ENCODE measurements at places on chromosomes 4 and X.

DNA sequence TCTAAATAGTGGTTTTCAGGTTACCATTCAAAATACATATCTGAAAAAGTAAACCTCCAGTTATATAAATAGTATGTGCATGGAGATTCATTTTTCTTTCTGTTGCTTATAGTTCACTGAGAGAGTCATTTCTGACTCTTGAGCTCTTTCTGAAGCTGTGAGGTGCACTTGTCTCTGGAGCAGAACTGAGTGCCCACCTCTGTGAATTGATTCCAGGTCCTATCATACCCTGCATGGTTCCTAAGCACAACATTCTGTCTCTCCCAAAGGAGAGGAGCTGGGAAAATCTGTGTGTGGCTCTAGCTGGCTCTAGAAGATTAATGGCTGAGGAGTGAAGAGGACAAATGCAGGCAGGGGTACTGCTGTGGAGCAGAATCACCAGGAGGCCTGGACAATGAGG lies 161.6 kb upstream of the HCCS start:
- DNase-seq = no peak

- no peak for DNase-seq
Observed at GRCh38 chr4:24805067-24805466, 9.7 kb downstream of the SOD3 start.

- DNase-seq = no peak
Observed at GRCh38 chr4:62275470-62275869, 1075.3 kb downstream of the ADGRL3 start.

DNA sequence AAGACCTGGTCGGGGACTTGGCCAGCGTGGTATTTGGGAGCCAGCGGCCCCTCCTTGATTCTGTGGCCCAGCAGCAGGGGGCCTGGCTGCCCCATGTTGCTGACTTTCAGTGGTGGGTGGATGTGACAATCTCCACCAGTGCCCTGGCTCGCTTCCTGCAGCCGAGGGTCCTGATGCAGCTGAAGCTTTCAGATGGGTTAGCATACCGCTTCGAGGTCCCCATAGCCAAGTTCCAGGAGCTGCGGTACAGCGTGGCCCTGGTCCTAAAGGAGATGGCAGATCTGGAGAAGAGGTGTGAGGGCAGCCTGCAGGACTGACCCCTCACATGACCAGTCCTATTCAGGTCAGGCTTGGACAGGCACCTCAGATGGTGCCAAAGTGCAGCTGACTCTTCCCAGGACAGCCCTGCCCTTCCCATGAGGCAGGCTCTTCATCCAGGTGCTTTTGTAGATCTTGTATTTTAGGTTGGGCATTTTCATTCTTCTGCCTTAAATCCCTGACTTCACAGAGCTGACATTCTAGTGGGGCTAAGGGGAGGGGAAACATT lies 15.1 kb downstream of the LNX1 start:
- no peak for DNase-seq

DNA sequence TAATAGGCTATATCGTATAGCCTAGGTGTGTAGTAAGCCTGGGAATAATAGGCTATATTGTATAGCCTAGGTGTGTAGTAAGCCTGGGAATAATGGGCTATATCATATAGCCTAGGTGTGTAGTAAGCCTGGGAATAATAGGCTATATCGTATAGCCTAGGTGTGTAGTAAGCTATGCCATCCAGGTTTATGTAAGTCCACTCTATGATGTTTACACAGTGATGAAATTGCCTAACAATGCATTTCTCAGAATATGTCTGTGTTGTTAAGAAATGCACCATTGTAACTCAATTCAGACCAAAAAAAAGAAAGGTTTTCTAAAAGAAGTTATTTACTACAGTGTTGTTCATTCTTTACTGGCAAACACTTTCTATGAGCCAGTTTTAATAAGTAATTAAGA lies 1387.2 kb downstream of the STIM2 start:
- no peak for DNase-seq

DNA sequence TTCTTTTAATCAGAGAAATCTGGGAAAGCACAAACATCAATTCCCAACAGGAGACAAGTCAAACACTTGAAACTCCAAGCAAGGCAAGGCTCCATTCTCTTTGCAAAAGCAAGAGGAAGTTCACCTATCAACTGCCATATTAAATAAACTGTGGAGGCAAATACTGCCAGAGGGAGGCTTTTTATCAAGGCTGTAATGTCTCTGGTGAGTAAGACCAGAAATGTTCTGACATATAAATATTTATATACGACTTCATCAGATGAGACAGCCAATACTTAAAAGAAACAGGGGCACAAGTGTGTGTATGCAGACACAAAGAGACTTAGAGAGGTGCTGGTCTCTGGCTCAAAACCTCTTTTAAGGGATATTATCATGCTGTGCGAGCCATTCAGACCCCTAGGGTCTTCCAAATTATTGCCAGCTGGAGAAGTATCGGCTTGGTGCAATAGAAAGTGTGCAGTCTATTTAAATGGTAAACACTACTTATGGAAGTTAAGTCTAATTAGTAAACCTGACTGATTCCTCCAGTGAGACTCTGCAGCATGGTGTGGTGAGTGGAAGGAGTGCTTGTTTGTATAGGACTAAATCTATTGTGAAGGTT lies 24.4 kb downstream of the DCX start:
- DNase-seq = no peak

- no peak for DNase-seq
Observed at GRCh38 chrX:148270499-148270898, 229.9 kb upstream of the AFF2 start.

DNA sequence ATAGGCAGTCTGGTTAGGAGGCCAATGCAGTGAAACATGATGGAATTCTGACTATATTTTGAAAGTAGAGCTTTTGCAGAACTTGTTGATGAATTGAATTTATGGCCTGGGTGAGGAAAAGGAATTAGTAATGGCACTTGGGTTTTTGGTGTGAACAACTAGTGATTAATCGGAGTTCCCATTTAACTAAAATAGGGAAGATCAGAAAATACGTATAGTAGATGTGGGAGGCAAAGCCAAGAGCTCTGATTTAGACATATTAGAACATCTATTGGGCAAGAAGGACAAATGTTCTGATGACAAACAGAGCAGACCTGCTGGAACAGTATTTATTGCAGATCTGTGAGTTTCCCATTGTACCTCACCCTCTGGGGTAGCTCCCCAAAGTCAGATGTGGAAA lies 12.3 kb upstream of the NDP start:
- no peak for DNase-seq

- no peak for DNase-seq
Observed at GRCh38 chr4:59608466-59608865, 1591.7 kb upstream of the ADGRL3 start.

- no peak for DNase-seq
Observed at GRCh38 chrX:11309220-11309619, 16.0 kb downstream of the AMELX start.

- no peak for DNase-seq
Observed at GRCh38 chr4:3199653-3200422, 49.1 kb upstream of the MSANTD1 start.

GRCh38 chrX:83593634-83594294 lies 85.7 kb downstream of the POU3F4 start:
- DNase-seq = no peak

DNA sequence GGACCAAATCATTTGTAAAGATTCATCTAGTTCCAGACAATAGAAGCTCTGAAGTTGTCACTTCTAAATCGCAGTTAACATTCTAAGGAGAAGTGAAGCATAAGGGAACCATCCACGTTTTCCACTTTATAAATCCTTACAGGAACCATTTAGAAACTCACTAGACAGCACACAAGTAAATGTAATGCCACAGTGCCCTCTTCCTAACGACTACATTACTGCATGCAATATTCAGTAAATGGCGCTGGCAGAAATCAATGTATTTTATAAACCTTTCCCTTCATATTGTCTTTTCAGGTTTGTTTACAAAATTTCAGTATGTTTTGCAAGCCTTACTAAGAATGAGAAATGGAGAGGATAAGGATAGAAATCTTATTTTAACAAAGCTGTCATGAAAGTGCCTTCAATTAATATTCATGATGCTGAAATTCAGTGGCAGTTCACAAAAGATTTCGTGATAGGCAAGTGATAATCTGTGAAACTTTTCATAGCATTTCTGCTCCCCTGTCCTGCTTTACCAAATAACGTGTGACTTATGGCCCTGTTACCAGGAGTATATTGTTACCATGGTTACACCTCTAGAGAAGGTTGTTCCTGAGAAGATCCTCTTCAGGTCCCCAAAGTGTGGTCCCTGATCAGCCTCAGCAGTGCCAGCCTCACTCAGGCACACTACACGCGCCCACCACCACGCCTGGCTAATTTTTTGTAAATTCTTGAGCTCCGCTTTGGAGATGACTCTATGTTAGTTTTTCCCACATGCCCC lies 54.2 kb downstream of the TMA16 start:
- peak; percentile 52 for DNase-seq

DNA sequence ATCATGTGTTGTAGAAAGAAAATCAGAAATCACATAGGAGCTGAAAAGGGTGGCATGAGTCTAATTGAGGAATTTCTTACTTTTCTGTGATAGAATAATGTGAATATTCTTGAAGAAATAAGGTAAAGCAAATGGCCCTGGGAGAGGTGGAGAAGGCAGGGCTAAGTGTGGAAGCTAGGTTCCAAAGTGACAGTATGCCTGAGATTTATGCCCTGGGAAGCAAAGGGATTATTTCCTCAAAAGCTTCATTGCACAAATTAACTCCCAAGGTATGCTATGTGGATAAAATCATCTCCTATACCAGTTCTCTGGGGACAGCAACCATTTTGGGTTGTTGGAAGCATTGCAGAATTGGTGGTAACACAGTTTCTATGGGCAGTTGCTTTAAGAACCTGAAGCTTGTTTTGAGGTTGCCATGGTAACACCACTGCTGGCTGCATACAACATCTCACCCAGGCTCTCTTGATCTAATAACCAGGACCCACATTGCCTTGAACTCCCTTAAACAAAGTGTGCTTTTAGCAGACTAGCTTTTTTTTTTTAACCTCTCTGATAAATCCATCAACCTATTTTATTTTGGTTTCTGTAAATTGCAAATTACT lies 21.0 kb downstream of the MAOA start:
- no peak for DNase-seq

DNA sequence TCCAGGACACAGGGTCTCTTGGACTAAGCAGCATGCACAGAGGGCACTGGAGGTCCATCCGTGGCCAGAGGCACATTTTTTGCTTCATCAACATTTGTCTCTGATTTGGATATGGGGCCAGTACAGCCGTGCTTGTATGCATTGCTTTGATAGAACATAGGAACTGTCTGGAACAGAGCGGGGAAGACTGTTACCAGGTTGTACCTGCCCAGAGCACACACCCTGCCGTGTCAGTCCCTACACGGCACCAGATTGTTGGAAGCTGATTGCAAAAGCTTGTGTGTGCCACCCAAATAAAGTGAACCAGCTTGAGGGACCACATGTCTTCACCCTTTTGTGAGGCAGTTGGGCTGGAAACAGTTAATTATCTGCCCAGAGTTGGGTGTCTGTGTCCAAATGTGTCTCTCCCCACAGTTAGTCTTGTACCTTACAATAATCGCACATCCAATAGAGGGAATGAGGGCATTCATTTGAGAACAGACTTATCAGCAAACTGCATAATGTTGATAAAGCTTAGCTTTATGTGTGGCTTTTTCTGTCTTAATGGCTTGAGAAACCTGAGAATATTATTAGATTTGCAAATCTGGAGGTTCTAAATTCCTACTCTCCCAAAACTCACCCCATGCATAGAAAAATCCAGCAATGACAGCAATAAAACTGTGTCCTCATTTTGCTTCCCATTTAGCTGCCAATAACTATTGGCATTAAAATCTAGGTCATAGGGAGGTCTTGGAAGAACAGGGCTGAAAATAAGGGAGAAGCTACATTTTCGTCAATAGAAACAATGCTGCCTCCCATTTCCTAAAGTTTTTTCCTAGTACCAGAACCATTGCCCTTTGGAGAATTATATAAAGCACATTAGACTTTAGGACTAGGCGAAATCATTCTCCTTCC lies 21.2 kb downstream of the KLF3 start:
- no peak for DNase-seq

GRCh38 chrX:17081511-17081910 lies 135.1 kb downstream of the REPS2 start:
- DNase-seq = no peak

GRCh38 chr4:144291164-144291563 lies 150.6 kb upstream of the GYPA start:
- no peak for DNase-seq

GRCh38 chrX:152950786-152951185 lies 43.1 kb downstream of the PNMA5 start:
- no peak for DNase-seq

DNA sequence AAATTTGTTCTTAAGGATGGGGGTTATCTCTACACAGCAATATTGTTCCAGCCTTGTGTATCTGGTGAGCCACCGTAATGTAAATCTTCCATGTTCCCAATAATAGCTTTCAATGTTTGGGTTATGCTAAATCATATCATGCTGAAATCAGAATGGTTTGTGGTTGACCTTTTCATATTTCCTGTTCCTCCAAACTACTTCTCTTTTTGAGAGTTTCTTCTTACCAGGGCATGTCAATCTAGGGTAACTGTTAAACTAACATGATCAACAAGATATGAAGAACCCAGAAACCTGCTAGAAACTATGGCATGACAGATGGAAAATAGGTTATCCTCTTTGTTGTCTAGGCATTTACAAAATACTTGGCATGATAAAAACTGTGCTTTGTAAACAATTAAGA lies 22.0 kb downstream of the TNMD start:
- DNase-seq = no peak

DNA sequence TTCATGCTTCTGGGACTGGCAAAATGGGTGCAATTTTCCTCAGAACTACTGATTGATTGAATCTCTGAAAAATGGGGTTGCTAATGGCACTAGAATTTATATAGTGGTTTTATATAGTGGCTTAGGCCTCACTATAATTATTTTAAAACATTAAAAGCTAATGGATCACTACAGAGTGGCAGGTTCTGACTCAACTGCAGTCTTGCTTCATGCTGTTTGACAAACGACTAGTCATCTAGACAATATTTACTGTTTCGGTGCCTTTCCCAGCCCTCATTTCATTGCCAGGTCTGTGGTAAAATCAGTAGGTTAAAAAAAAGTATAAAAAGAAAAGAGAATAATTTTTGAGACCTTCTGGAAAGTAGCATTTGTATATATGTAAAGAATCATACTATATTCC lies 352.8 kb upstream of the ATOH1 start:
- no peak for DNase-seq
